Stimulated activated CD8-positive, alpha-beta memory T cell treated with anti-CD3 and anti-CD28 coated beads, Interleukin-4, amount 100 ng/mL, for 24 hours (primary cell): ENCODE measurements at places on chromosomes 6 and 20.

DNA sequence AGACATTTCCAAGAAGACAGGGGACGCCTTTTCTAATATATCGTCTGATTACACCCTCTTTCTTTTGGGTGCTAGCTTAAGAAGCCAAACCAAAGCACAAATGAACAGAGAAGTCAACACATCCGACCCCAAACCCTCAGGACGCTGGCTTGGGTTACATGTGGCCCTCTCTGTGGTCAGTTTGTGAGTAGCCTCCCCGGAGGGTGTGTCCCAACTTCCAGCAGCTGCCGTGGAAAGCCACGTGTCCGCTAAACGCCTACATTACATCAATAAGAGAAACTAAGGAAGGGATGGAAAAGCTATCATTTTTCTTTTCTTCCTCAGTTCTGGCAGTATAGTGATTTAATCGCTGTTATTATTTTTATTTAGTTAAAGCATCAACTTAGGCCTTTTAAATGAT is 487 bp upstream of the BMP6 start:
- no peak for DNase-seq

DNA sequence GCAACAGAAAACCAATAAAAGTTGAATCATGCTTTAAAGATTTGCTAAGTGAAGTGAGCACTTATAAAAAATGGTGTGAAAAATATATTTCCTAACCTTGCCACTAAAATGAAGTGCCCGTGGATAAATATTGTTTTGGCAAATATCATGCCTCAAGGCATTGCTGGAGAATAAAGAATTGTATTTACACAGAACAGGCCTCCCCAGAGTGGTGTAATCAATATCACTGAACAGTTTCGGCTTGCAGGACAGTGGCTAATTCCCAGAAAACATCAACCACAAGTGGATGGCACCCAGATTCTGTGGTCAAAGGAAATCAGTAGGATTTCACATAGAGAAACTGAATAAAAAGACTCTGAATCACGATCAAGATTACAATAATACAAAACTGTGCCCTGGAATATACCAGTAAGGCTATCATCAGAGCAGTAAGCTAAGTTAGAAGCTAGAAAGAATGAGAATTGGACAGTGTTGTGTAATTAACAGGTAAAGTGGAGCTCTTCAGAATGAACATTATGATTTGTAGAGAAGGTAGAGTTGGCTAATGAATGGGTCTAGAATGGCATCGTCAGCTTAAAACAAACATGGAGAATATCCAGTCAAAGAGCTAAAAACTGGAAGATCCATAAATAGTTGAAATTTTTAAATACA is 1026.9 kb upstream of the ADGRB3 start:
- DNase-seq: no peak

DNA sequence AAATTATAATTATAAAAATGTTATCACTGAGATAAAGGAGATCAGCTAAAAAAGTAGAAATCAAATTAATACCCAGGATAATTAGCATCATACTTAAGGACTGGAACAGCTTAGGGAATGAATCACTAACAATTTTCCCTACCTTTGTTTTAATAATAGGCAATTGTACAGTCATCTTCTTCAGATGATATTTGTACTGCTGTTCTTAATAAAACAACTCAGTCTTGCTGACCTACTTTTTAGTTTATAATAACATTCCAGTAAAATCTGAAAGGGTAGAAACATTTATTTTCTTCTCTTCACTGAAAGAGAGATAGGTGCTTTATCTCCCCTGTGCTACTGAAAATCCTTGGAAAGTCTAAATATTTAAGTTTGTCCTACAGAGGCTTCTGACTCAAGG is 271.2 kb upstream of the THEMIS start:
- DNase-seq: no peak

- no peak for DNase-seq
Observed at GRCh38 chr20:22584522-22584921, at the start of gene FOXA2. Gene FOXA2 (minus strand): TSS chr20:22584572. CDS start chr20:22584278, 294 bp downstream.

GRCh38 chr20:2109425-2110210 is 8.0 kb downstream of the STK35 start:
- DNase-seq: no peak
